RWPE2 (cell line): ENCODE measurements at places on chromosomes 13 and 19.

GRCh38 chr13:76552807-76553206 lies 333.4 kb downstream of the KCTD12 start:
- no peak for DNase-seq

GRCh38 chr13:40660141-40660664 lies 6.2 kb downstream of the FOXO1 start:
- no peak for DNase-seq

GRCh38 chr19:46979126-46980105 lies 40.2 kb upstream of the NPAS1 start:
- DNase-seq, result no peak

GRCh38 chr19:6476155-6476895 lies 5.3 kb downstream of the DENND1C start:
- DNase-seq, result peak; percentile 92

DNA sequence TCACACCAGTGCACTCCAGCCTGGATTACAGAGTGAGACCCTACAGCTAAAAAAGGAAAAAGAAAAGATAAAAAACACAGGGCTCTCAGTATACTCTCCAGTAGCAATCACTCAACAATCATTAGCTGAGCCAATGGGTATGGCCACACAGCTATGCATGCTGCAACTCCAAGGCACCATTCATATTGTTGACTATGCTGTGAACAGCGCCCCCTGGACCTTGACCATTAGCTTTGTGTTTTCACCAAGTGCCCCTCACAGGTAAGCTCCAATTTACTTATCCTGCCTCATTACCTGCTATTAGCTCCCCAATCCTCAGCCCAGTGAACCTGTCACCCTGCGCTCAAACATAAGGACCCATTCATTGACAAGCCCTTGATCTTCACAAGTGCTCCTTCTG lies 35.8 kb downstream of the ZIC5 start:
- no peak for DNase-seq

DNA sequence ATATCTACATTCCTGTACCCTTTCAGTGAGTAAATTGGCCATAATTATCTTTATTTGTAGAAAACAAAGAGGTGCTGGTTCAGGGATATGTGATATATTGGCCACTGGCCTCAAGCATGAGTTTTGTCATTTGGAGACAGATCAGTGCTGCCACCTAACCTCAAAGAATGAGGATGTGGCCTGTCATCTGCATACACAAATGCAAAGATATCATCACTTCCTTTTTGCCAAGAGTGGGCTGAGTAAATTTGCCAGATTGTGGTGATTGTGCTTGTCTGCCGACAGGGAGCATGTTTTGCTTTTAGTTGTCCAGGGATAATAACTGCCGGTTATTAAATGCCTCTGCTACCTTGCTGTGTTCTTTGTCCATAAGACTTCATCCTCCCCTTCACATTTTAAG lies 44.2 kb downstream of the WASF3 start:
- DNase-seq, result no peak

- DNase-seq, result no peak
Measured at GRCh38 chr13:59706101-59706976, 457.4 kb downstream of the DIAPH3 start.

- DNase-seq, result no peak
Measured at GRCh38 chr19:39942366-39942730, 7.9 kb upstream of the FCGBP start.

GRCh38 chr19:31938675-31939074 lies 406.7 kb upstream of the ZNF507 start:
- DNase-seq, result no peak

DNA sequence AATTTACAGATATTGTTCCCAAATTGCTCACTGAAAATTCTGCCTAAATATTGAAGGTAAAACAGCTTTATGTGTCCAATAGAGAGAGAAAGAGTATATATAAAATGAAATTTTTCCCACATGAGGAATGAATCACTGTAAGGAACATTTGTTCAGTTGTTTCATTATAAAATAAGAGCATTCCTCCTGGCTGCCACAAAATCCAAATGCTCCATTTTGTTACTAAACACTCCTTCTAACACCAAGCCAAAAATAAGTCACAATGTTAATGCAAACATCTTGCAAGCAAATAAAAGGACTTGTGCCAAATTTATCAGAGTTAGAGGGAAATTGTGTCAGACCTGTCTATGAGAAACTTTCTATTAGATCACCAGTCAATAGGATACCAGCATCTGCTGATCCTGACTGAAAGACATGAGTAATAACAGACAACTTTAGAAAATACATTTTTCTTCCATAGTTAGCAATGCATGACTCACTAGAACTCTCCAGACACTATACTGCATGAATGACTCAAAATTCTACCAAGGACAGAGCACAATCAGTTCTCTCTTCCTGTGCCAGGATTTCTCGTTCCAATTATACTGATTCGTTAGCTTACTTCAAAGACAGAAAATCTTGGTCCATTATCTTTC lies 83.5 kb upstream of the FNDC3A start:
- no peak for DNase-seq

DNA sequence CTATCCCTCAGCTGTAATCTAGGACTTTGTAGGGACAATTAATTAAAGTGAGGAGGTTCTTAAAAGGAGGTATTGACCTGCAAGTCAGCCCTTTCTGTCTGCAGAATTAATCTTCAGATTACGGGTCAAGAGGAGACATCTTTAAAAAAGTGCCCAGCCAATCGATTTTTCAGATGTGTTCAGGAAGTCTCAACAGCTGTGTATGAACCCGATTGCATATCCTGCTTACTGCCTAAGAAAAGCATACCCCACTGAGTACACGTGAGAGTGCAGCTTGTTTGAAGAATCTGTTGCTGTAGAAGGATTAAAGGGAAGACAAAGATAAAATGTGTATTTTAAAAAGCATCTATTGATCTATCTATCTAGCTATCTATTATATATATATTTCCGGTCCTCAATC lies 1194.5 kb downstream of the UQCRFS1 start:
- no peak for DNase-seq

GRCh38 chr19:45156011-45156630 lies 4.7 kb downstream of the NKPD1 start:
- no peak for DNase-seq

DNA sequence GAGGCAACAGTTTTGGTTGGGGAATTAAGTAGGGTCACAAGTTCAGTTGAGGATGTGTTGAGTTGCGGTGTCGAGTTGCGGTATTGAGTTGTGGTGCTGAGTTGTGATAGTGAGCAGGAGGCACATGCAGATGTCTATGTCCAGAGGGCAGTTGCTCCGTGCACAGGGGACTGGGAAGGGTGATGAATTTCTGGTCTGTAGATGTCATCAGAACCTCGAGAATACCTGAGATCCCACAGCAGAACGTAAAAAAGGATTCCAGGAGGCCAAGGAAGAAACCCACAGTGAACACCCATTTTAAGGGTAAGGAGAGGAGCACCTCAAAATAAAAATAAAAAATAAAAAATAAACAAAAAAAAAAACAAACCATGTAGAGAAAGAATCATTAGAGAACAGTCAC lies 354.4 kb upstream of the ARGLU1 start:
- no peak for DNase-seq
